ENCODE measurements at places on chromosomes 1 and 21. TPM values are rescaled to one million over a fixed set of nuclear protein-coding genes. Genes with fewer than 3 reads are reported as not detected.

DNA sequence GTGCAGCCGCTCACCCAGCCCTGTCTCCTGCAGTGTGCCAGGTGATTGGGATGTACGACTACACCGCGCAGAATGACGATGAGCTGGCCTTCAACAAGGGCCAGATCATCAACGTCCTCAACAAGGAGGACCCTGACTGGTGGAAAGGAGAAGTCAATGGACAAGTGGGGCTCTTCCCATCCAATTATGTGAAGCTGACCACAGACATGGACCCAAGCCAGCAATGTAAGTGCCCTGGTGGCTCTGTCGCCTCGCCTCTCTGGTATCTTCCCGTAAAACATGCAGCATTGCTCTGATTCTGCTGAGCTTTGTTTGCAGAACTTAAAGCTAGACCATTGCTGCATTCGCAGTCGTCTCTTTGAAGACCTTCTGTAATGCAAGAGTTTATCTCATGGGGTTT lies 79.2 kb downstream of the ATP5PO start:
- H3K36me3 ChIP-seq: no peaks in the 10 kb centered on the region
- peaks cover 13% of the 10 kb centered on the region for H3K4me1 ChIP-seq
- H3K4me3 ChIP-seq: no peak overlapping the region
- H3K27me3 ChIP-seq: no peaks in the 10 kb centered on the region

MYOG gene
- total RNA-seq: not detected

- H3K27ac ChIP-seq: no peak overlapping the region
- no peak overlapping the region for H3K4me3 ChIP-seq
- H3K36me3 ChIP-seq: no peaks in the 10 kb centered on the region
- H3K27me3 ChIP-seq: no peaks in the 10 kb centered on the region
- DNase-seq: no peak
Measured at GRCh38 chr21:39065917-39066316, 117.3 kb downstream of the PSMG1 start.

GRCh38 chr1:77794550-77794949 lies 15.1 kb downstream of the MIGA1 start:
- H3K27me3 ChIP-seq: no peaks in the 10 kb centered on the region
- no peaks in the 10 kb centered on the region for H3K36me3 ChIP-seq
- DNase-seq: no peak
- H3K4me1 ChIP-seq: no peaks in the 10 kb centered on the region

WNT9A gene
- total RNA-seq: 2.5 TPM

Data from thyroid gland (tissue), 4 donors.